ENCODE measurements at places on chromosomes 7 and 10.

DNA sequence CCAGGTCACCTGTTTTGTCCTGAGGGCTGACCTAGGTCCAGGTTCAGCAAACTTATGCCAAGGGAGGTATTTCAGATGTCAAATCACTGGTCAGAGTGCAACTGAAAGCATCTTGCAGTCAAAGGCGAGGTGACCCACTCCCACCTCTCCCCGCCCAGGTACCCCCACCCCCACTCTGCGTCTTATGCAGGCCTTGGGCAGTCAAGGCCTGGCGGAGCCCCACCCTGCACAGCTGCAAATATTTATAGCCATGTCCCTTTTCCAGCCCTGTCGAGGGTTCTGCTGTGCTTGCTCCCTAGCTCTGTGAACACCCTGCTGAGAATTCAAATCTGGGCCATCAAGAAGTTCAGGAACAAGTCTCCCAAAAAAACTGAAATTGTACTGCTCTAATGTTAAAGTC is 40.6 kb upstream of the BMPR1A start:
- DNase-seq, result no peak

DNA sequence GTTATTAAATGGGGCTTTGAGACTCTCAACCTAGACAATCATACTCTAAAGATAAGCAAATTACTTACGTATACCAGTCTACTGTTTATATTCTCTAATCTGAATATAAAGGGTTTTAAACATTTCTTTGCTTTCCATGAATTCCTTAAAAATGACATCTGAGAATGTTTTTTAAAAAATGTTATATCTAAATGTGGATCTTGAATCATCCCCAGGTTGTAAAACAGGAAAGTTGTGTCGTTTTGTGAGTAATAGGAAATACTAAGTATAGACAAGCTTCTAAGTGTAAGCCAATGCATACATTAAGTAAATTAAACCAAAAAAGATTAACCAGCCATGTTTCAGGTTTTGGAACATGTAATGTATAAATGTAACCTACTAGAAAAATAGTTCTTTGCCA is 26.8 kb downstream of the ADD3 start:
- no peak for DNase-seq

DNA sequence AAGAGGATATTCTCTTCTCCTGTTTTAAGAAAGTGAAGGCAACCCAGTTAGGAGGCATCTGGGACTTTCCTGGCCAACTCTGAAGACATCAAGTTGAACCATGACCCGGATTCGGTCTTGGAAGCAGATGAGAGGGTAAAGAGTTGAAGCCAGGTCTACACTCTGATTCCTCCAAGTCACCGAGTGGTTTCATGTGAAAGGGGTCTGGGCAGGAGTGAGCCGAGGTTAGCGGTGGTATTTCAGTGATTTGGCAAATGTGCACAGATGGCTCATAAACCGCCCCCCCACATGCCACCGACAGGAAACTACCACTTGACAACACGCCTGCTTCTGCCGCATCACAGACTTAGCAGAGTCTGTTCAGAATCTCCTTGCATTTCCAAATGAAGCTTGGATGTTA is 11.4 kb upstream of the REPIN1 start:
- DNase-seq, result peak; percentile 29

DNA sequence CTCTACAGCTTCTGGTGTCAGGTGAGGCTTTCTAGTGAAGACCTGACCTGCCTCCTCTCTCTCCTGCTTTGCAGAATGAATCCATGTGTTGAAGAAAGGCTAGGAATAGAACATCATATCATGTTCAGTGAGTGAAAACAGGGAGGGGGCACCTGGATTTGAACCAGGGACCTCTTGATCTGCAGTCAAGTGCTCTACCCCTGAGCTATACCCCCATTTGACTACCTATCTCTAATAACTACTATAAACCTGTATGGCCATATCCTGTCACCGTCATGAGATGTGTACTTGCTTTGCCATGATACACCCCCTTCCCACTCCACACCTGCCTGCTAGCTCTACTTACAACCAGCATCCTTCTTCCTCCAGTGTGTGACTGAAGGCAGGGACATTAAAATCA is 91.3 kb upstream of the ZNF746 start:
- DNase-seq, result no peak

GRCh38 chr7:106484562-106484961 is 176.4 kb downstream of the CCDC71L start:
- DNase-seq, result no peak

DNA sequence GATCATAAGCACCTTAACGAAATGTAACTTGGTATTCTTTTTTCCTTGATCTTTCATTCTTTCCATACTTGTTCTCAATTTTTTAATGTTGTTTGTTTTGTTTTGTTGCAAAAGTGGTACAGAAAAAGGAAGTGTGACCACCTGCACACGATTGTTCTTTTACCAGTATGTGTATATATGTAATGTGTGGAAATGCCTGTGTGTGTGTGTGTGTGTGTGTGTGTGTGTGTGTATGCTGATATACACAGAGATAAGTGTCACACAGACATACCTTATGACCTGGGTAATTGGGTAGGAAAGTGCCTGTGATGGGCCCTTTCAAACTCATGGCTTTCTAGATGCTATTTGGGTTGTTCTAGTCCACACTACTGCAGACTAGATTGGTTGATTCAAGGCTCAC is 14.0 kb downstream of the INHBA start:
- DNase-seq, result no peak

GRCh38 chr7:64602086-64602485 is 39.2 kb upstream of the ZNF680 start:
- DNase-seq, result no peak

- DNase-seq, result no peak
Measured at GRCh38 chr10:86312701-86313270, 53.8 kb downstream of the GRID1 start.

GRCh38 chr7:71633551-71634008 is 501.6 kb downstream of the GALNT17 start:
- DNase-seq, result no peak

DNA sequence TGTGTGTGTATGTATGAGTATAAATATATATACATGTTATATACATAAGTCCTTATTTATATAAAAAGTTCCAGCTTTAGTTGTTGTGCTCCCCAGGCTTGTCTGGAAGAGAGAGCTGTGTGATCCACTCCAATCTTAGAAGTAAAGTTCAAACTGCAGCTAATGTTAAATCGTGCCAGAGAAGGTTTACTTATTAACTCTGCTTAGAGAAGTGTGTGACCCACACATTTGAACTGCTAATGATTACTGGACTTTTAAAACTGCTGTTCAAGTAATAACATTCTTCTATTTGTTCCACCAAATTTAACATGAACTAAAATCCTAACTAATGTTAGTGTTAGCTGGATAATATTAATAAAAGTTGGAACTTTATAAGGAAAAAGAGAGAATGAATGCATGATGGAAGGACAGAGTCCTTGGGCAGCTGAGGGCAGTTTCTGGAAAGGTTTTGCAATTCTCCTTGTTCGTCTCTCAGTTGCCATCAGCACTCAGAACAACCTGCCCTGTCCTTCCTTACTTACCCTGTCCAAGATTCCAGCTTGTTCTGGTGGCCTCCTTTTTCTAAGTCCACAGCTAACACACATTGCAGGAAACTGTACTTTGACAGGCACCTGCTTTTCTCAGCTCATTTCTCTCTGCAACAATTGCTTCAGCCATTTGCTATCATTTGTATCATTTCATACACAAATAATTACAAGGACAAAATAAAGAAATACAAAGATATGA is 162.6 kb downstream of the FAM107B start:
- no peak for DNase-seq

GRCh38 chr7:28293527-28293835 is 112.9 kb upstream of the JAZF1 start:
- DNase-seq, result no peak

- no peak for DNase-seq
Measured at GRCh38 chr7:47586925-47587324, 5.0 kb upstream of the TNS3 start.

DNA sequence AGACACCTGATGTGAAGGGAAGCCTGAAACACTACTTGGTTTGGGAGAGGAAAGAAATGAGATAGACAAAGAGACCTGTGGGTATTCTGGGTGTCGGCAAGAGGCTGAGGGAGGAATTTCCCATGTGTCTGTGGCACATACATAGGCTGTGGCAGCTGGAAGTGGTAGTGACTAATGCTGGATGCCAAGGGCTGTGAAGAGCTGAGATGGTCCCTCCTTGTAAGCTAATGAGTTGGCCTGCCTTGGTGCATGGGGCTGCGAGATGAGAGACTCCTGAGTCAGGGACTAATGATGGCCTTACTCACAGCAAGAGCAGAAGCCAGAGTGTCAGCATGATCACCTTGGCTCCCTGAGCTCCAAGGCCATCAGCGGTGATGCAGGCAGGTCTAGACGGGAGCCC is 119.0 kb upstream of the EEPD1 start:
- DNase-seq, result no peak

- no peak for DNase-seq
Measured at GRCh38 chr7:2800220-2800930, 43.7 kb downstream of the GNA12 start.

Data from activated CD8-positive, alpha-beta memory T cell treated with anti-CD3 and anti-CD28 coated beads for 48 hours (primary cell).